Upper lobe of right lung (tissue), 1 donor: ENCODE measurements at places on chromosomes 12 and 14.
A peak's percentile ranks its signal among the peaks of the same experiment; 100 is the strongest.

- DNase-seq: no peak
These were observed 44.0 kb upstream of the SMUG1 start for GRCh38 chr12:54232790-54233189.

- peak; percentile 63 for DNase-seq
These were observed 9.2 kb upstream of the INF2 start for GRCh38 chr14:104680056-104680805.

DNA sequence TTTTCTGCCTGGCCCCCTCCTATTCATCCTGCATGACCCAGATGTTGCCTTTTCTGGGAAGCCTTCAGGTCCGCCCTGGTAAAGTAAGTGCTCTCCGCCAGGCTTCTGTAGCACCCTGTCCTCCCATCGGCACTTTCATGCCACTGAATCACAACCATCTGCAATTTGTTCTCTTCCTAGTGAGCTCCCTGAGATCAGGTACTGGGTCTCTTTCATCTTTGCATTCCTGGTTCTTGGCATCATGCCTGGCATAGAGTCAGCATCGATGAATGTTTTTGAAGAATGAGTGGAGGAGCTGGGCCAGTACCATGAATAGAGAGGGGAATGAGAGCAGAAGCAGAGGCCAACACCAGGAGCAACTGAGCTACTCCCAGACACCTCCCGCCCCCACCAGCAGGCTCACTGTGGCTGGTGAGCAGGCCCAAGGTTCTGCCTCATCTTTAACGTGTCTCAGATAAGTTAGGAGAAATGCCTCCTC lies 13.1 kb downstream of the ZDHHC22 start:
- no peak for DNase-seq

DNA sequence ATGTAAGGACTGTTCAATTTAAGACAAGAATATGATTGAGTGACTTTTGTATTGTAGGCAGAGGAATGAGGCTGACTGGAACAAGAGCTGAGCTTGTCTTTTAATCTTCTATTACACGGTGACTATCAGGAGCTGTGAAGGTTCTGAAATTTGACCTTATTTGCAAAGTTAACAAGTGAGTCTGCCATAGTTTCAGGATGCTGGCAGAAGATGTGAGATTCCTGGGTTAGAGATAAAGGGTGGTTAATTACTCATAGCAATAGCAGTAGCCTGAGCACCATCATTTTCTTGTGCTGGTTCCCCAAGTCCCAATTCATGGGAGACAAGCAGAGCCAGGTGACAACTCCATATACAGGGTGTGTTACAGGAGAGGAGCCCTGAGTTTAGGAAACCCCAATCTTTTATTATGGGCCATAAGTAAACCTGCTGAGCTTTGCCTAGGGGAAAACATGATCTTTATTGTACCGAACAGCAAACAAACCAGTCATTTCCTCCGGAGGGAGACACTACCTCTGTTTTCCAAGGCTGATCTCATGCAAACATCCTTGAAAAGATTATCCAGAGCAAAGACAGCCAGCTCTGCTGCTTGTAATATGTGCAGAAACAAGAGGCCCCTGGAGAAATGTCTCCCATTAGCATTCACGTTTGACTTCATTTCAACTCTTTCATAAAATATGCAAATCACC lies 51.7 kb upstream of the DDX11 start:
- no peak for DNase-seq

DNA sequence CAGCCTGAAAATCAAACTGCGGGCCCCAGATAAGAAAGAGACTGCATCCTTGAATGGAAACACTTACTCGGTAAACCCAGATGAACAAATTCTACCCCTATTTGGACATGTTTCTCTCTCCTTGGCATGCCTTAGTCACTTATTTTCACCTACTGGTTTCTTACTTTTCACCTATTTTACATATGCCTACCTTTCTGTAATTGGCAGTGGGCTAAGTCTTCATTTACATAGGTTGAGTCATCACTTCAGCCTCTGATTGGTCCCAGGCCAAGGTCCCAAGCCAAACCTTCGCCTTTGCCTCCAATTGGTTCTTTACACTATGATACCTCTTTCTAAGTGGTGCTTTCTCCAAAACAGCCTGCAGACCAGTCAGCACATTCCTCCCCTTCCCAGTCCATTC lies 111.3 kb downstream of the DYRK2 start:
- no peak for DNase-seq

DNA sequence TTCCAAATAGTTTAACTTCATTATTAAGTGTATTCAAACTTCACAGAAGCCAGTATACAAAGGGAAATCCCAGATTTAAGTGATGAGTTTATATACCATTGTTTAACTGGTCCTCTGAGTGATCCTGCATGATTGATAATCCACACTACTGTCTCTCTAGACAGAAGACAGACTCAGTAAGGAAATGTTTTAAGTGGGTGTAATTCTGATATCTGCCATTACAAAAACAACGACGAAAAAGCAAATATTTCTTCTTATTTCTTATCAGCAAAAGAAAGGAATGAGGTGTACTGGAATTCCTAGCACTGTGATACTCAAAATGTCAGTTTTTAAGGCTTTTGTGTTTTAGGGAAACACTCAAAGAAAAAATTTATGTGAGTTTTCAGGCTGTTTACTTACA lies 127.5 kb downstream of the GPHN start:
- DNase-seq: no peak

- no peak for DNase-seq
These were observed 73.9 kb downstream of the EID3 start for GRCh38 chr12:104377514-104377812.

GRCh38 chr12:113252494-113252893 lies 31.2 kb downstream of the TPCN1 start:
- no peak for DNase-seq

- DNase-seq: no peak
These were observed 17.2 kb downstream of the CNIH1 start for GRCh38 chr14:54423991-54424390.

GRCh38 chr12:119406308-119406707 lies 71.8 kb downstream of the CCDC60 start:
- no peak for DNase-seq

- no peak for DNase-seq
These were observed 24.0 kb upstream of the EVL start for GRCh38 chr14:100041271-100041670.

DNA sequence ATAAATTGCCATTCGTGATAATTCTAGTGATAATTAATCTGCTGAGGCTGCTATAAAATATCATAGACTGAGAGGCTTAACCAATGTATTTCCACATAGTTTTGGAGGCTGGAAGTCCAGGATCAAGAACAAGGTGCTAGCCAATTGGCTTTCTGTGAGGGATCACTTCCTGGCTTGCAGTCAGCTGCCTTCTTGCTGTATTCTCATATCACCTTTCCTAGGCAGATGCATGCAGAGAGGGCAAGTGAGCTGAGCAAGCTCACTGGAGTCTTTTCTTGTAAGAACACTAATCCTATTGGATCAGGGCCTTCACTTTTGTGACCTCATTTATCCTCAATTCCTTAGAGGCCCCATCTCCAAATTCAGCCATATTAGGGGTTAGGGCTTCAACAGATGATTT lies 640.7 kb downstream of the DIO2 start:
- DNase-seq: no peak
